ENCODE measurements at places on chromosomes 2 and 18. TPM values are rescaled to one million over a fixed set of nuclear protein-coding genes. Genes with fewer than 3 reads are reported as not detected.
A peak's percentile ranks its signal among the peaks of the same experiment; 100 is the strongest.

Gene GRB14
- total RNA-seq: not detected

- DNase-seq: no peak
Observed at GRCh38 chr18:56433919-56434318, 204.5 kb downstream of the TXNL1 start.

- DNase-seq: no peak
Observed at GRCh38 chr2:207926133-207926988, 99.0 kb downstream of the PLEKHM3 start.

GRCh38 chr2:141570474-141571131 lies 560.2 kb downstream of the LRP1B start:
- DNase-seq: peak; percentile 48

Gene PRKAG3
- total RNA-seq: 0.16 TPM

DNA sequence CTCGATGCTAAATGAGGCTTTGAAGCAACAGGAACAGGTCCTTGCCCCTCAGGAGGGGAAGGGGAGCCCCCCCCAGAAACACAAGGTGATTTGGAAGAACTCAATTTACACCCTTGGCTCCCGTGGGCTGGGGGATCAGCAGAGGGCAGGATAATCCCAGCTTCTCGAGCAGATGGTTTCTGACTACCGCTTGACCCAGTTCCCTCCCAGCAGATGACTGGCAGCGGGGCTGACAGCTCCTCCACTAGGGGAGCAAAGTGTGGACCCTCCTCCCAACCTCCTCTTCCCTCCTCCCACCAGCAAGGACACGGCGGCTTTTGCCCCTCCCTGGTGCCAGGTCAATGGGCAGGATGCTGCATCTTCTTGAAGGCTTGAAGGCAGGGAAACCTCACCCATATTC lies 3.5 kb upstream of the INHBB start:
- no peak for DNase-seq

DNA sequence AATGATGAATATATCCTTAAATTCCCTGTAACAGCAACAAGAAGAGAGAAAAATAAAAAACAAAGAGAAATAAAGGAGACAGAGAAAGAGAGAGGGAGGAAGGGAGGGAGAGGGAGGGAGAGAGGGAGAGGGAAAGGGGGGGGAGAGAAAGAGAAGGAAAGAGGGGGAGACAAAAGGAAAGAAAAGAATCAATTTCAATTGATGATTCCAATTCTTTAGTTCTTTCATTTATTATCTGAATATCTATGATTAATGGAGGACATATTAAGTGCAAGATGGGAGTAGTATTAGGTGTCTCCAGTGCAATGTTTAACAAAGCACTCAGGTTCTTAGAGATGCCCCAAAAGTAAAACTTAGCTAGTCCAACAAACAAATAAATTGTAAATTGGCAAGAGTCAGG lies 97.2 kb upstream of the DPP10 start:
- DNase-seq: no peak

- peak; percentile 5 for DNase-seq
Observed at GRCh38 chr2:169225233-169225750, 137.0 kb downstream of the LRP2 start.

DNA sequence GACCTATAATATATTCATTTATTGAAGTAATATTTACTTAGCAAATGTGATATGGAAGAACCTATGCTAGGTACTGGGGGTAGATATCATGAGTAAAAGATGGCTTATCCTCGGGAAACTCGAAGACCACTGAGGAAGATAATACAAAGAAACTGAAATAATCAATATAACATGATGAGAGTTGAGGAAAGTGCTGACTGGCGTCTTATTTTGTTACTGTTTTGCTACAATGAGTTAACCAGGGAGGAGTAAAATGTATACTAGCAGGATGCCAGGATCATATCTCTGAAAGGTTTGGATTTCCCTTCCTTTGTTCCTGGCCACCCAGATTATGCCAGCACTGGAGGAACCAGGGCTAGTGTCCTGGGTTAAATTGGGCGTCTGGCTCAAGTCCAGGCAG lies 111.7 kb upstream of the SPATS2L start:
- DNase-seq: no peak

GRCh38 chr18:3088449-3088848 lies 75.5 kb upstream of the LPIN2 start:
- DNase-seq: no peak

Gene C2orf66
- total RNA-seq: 0.08 TPM

DNA sequence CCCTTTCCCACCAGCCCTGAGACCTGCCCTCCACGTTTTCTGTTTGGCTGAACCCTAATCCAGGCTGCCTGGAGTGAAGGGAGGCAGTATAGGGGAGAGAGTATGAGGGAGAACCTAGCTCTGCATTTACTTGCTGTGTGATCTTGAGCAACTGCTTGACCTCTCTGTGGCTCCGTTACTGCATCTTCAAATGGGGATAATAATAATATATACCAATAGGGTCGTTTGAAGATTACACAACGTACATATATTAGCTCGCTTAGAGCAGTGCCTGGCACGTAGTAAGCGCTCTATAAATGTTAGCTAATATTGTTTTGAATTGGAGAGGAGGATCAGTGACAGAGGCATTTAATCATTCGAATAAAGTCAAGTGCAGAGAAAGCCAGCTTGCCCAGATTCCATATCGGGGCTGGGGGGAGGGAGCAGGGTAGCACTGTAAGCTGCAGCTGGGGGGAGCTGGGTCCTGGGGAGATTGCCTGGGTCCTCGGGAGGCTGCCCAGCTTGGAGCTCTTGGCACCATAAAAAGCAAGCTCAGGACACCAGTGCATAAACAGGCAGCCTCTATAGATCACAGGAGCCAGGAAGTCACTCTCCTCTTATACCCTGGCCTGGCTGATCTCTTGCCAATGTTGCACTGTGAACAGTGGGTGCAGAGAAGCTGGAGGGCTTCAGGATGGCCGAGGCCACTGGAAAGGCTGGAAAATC lies 19.1 kb downstream of the KCNK3 start:
- DNase-seq: no peak

- DNase-seq: no peak
Observed at GRCh38 chr2:108388045-108388444, 10.3 kb downstream of the SULT1C4 start.

DNA sequence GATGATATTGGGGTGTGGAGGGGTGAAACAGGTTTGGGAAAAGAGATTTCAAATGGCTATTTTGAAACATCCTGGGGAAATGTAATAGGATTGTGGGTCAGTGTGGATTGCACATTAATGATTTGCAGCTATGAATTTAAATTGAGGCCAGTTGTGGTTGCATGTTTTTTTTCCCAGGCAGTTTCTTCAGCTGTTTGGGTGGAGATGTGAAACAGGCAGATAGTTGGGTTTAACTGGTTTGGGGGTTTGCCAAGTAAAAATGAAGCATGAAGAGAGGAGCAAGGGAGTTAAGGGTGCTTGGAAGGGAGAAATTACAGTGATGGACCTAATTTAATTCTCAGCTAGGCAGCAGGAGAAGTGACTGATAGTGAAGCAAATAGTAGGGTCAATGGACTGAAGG lies 16.8 kb downstream of the GPD2 start:
- no peak for DNase-seq

Gene CTNNA2
- not detected for total RNA-seq

- peak; percentile 35 for DNase-seq
Observed at GRCh38 chr2:148614014-148614321, 30.6 kb upstream of the EPC2 start.

GRCh38 chr18:44564922-44565321 lies 115.8 kb upstream of the SETBP1 start:
- peak; percentile 13 for DNase-seq

DNA sequence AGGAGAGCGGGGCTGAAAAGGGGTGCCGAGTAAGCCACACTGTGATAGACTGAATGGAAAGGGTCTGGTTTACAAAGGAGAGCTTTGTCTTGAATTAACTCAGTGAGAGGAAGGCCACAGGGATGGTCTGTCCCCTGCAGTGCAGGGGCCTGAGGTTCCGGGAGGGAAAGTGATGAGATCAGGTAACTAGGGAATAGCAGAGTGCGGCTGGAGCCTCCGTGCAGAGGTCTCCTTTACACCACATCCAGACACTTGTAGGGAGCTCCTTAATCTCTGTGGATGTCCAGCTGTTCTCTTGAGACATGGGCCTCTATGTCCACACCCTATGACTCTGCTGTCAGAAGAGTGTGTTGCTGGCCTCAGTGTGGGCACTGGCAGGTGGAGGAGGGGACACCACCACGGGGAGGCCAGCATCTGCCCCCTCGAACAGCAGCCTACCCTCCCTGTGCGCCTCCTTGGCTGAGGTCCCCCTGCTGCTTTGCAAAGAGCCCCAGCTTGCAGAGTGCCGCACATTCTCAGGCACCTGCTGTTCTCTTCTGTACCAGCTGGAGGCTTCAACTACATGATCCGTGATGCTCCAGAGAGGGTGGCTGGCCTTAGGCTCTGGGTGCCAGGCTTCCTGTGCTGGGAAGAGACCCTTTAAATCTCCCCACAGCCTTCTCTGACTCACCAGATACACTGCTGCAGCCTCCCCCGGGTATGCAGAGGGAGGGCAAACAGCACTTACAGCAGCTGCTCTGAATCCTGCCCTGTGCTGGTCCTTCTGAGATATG lies 25.9 kb downstream of the ENOSF1 start:
- peak; percentile 43 for DNase-seq

DNA sequence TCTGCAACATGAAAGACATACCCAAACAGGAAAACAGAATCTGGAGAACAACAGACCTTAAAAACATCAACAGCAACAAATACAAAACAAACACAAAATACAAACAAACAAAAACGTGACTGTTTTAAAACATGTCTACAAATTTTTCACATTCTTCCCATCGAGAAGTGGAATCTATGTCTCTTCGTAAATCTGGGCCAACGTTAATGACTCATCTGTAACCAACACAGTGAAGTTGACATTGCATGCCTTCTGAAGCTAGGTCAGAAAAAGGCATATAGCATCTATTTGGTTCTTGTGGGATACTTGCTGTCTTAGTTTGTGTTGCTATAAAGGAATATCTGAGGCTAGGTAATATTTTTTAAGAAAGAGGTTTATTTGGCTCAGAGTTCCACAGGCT lies 269.0 kb upstream of the FBXO11 start:
- DNase-seq: no peak

DNA sequence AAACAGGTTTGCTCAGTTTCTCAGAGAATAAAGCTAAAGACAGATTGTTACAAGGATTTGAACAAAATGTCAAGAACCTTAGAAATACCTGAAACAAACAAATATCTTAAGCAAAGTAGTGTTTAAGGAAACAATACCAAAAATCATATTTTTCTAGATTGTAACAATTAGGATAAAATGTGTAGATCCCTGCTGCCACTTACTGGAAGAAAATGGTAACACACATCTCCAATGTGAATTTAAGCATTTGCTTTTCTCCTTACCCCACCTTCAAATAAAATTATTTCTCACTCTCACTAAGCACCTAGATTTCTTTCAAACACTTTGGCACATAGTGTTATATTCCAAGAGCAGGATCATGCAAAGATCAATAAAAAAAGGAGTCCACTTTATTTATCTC lies 34.9 kb downstream of the SUCLG1 start:
- no peak for DNase-seq

GRCh38 chr2:39949131-39949530 lies 170.1 kb upstream of the THUMPD2 start:
- DNase-seq: no peak

- DNase-seq: peak; percentile 5
Observed at GRCh38 chr18:44579028-44579702, 101.5 kb upstream of the SETBP1 start.

Gene KCNIP3
- not detected for total RNA-seq

GRCh38 chr2:155157065-155157464 lies 458.6 kb downstream of the KCNJ3 start:
- no peak for DNase-seq

DNA sequence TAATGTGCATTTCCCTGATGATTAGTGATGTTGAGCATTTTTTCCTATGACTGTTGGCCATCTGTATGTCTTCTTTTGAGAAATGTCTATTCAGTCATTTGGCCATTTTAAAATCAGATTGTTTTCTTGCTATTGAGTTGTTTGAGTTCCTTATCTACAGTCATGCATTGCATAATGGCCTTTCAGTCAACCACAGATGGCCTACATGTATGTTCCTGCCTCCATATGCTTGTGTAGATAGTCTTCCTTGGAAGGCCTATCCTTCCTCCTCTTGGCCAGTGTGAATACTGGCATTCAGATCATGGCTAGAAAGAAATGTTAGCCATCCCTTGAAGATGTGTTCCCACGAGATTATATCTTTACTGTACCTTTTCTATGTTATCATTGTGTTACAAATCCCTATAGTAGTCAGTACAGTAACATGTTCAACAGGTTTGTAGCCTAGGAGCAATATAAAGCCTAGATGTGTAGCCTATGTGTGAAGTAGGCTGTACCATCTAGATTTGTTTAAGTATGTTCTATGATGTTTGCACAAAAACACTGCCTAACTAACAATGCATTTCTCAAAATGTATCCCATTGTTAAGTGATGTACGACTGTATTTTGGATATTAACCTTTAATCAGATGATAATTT lies 65.6 kb upstream of the CD302 start:
- DNase-seq: no peak

GRCh38 chr2:238818561-238818960 lies 29.3 kb upstream of the TWIST2 start:
- DNase-seq: no peak

Gene ACVR1C
- total RNA-seq: 3.4 TPM

DNA sequence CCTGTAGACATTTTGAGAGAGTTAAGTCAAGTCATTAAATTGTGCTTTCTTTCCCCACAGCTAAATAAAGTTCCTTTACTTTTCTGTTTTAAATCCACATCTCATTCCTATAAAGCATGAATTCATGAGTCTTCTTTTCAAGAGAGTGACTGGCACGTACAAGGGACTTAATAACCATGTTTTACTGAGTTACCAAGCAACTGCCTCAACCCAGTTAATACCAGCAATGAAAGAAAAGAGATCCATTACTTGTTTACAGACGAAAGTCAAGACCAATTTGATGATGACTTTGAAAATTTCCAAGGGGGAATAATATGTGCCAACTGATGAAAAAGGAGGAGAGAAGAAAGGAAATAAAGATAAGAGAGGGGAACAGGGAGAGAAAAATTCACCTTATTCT lies 1082.5 kb upstream of the GYPC start:
- DNase-seq: no peak

Gene SCN9A
- total RNA-seq: 4.7 TPM
